GM13976 (cell line): ENCODE measurements at places on chromosomes 11 and 22.

DNA sequence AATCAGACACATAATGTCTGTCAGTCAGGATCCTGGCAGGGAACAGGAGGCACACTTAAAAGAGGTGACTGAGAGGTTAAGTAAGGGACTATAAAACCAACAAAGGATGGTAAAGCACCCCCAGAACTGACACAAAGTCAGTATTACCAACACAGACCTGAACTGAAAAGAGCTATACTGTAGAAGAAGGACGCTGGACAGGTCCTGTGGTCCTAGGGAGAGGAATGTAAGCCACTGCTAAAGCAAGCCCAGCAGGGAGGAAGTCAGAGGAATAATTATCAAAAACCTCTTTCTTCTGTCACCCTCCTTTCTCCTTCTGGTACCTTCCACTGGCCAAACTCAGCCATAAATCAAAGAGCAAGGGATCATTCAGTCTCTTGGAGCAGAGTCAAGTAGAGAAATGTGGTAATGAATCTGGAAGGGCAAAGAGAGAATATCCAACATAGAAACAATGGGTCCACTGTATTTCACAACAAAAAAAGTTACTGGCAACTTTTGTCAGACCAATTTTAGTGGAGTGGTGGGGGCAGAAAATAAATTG lies 33.4 kb upstream of the ANGPTL5 start:
- no peak for DNase-seq

DNA sequence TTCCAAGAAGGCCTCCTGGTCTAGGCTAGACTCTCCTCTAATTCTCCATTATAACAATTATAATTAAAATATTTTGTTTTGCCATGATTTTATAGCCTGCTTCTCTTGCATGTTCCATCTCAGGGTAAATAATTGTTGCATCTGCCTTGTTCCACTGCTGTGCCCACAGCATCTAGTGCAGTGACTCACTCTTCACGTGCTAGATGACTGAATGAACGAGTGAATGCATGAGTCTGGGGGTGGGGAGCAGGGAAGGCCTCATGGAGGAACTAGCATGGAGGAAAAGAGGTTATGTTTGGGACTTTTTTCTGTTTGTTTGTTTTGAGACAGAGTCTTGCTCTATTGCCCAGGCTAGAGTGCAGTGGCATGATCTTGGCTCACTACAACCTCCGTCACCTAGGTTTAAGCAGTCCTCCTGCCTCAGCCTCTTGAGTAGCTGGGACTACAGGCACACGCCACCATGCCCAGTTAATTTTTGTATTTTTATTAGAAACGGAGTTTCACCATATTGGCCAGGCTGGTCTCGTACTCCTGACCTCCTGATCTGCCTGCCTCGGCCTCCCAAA lies 5.2 kb upstream of the OAF start:
- DNase-seq: no peak

DNA sequence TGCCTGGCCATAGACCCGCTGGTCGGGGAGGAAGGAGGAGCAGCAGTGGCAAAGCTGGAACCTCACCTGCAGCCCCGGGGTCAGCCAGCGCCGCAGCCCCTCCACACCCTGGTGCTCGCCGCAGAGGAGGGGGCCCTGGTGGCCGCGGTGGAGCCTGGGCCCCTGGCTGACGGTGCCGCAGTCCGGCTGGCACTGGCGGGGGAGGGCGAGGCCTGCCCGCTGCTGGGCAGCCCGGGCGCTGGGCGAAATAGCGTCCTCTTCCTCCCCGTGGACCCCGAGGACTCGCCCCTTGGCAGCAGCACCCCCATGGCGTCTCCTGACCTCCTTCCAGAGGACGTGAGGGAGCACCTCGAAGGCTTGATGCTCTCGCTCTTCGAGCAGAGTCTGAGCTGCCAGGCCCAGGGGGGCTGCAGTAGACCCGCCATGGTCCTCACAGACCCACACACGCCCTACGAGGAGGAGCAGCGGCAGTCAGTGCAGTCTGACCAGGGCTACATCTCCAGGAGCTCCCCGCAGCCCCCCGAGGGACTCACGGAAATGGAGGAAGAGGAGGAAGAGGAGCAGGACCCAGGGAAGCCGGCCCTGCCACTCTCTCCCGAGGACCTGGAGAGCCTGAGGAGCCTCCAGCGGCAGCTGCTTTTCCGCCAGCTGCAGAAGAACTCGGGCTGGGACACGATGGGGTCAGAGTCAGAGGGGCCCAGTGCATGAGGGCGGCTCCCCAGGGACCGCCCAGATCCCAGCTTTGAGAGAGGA lies 11.9 kb downstream of the TMEM121B start:
- DNase-seq: peak; percentile 27

- DNase-seq: no peak
Observed at GRCh38 chr11:95968585-95968984, 44.7 kb upstream of the MTMR2 start.

DNA sequence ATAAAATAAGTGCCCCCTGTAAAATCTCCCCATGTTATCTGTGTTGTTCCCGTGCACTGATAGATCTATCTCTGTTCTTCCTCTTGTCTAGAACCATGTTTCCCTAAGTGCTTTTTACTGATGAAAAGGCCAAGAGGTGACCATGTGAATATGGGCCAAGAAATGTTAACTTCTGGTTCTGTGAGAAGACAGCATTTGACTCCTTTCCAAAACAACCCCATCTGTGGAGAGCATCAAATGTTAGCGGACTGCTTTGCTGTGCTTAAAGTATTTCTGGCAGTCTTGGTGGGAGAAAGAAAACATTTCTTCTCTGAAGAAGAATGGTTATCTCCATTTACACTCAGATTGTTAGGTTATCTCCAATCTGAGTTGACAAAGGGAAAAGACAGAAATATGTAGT lies 58.6 kb upstream of the GUCY1A2 start:
- no peak for DNase-seq

- no peak for DNase-seq
Observed at GRCh38 chr11:100922121-100922520, 207.5 kb downstream of the PGR start.

- no peak for DNase-seq
Observed at GRCh38 chr11:36436064-36436463, 74.0 kb downstream of the TRAF6 start.

- DNase-seq: no peak
Observed at GRCh38 chr11:47051217-47051616, 114.7 kb downstream of the CSTPP1 start.

GRCh38 chr11:128886406-128887124 lies 4.6 kb upstream of the KCNJ5 start:
- no peak for DNase-seq

DNA sequence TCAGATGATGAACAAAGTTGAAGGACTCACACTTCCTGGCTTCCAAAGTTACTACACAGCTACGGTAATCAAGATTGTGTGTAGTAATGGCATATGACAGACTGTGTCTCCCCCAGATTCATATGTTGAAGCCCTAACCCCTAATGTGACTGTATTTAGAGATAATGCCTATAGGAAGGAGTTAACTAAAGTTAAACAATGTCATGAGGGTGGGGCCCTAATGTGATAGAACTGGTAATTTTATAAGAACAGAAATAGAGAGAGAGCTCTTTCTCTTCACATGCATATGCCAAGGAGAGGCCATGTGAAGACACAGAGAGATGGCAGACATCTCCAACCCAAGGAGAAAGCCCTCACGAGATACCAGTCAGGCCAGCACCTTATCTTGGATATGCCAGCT lies 8.0 kb downstream of the AAMDC start:
- DNase-seq: no peak

GRCh38 chr11:115242982-115243381 lies 261.2 kb downstream of the CADM1 start:
- no peak for DNase-seq

DNA sequence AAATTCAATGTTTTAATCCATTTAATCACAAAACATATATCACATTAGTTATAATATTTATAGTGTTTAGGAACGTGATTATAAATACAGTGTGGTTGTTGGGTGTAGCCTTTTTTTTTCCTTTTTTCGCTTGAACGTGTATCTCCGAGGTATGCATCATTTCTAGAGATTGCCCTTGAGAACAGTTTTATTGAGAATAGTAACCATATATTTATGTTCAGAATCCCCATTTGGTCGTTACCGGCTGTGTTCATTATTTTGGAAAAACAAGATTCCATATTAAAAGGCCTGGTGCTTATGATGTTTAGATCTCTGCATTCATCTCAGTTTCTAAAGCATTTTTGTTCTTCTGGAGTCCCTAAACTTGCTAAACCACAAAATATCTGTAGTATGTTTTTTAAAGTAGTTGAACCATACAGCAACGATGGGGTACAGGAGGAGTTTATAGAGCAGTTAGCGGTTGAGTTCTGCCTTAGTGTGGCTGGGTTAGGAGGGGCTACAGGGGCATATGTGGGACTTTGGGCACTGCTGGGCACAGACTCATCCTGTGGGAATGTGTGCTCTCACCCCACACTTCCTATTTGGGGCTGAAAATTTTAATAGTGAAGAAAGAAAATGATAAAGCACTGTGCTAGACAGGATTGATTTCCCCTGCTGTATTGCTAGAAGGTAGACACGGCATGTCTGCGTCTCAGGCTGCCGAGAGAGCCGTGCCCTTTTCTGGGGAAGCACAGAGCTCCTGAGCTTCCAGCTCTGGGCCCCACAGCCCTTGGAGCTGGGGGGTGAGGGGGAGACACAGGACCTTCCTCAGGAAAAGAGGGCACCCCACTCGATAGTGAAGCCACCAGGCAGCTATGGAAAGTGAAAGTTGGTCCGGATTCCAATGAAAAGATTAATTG lies 81.5 kb upstream of the PPARA start:
- DNase-seq: no peak

GRCh38 chr11:35332524-35332923 lies 86.8 kb downstream of the SLC1A2 start:
- no peak for DNase-seq

DNA sequence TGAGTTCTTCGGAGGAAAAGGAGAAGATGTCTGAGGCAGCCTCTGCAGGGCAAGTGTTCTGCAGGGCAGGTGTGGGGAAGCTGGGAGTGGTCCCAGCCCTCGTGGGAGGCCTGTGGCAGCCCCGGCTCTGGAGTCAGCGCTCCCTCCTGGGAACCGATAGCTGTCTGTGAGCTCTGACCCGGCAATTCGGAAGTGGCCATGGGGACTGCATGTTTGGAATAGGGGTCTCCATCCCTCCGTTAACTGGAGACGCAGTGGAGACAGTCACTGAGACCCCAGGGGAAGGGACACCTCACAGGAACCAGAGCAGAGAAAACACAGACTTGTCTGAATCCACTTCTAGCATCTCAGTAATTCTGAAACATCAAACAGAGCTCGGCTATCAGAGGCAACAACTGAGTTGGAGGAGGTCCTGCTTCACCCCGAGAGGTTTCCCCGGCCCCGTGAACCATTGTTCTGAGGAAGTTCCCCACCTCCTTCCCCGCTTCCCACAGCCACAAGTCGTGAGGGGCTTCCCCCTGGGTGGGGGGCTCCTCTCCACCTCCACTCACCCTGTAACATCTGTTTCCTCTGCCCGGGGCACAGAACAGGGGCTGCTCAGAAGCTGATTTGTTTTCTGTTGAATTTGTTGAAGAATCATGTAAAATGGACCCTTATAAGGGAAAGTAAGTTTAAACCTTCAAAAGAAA lies 99.6 kb downstream of the BRD1 start:
- no peak for DNase-seq

DNA sequence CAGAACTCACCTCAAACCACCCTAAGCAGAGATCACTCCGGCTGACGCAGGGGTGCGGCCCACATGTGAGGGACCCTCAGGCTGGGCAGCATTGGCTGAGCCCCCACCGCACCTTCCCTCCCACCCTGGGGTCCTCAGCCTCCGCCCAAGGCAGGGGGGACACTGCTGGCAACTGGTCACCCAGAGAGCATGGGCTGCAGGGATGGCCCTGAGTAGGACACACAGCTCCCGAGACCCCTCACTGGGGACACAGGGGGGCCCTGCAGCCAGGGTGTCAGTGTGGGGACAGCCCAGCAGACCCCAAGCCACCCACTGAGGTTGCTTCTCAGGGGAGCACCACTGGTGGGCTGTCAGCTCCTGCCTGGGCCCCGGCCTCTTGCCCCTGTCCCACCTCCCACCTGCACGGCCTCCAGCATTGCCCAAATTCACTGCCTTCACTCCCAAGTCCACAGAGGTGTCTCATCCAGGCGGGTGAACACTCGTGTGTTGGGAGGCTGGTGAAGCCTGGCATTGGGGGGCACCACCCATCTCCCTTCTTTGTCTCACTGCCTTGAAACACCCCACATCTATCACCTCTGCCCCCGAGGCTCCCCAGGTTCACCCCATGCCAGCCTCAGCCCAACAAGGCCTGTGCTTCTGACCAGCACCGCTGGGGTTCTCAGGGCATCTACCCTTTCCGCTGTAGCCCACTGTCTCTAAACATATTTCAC lies 4.7 kb downstream of the C11orf21 start:
- DNase-seq: no peak

DNA sequence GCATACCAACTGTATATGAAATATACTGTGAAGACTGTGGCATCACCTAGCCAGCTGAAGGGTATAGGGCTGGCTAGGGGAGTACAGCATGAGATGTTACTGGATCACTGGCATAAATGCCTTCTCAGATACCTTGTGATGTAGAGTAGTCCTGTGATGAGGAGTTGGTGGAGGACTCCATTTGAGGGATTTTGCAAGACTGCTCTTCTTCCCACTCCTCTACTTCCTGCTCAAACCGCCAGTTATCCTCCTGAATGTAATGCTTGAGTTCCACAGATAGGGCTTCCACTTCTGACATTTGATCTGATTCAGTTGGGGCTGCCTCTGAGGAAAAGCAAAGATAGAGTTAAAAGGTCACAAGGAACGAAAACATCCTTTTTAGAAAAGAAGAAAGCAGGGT lies 29.3 kb downstream of the CLDN25 start:
- no peak for DNase-seq

- DNase-seq: no peak
Observed at GRCh38 chr11:77592727-77593126, 3.0 kb downstream of the AQP11 start.

- DNase-seq: no peak
Observed at GRCh38 chr11:11558826-11559225, 63.0 kb downstream of the GALNT18 start.

GRCh38 chr22:27784120-27784475 lies 17.5 kb downstream of the MN1 start:
- no peak for DNase-seq

DNA sequence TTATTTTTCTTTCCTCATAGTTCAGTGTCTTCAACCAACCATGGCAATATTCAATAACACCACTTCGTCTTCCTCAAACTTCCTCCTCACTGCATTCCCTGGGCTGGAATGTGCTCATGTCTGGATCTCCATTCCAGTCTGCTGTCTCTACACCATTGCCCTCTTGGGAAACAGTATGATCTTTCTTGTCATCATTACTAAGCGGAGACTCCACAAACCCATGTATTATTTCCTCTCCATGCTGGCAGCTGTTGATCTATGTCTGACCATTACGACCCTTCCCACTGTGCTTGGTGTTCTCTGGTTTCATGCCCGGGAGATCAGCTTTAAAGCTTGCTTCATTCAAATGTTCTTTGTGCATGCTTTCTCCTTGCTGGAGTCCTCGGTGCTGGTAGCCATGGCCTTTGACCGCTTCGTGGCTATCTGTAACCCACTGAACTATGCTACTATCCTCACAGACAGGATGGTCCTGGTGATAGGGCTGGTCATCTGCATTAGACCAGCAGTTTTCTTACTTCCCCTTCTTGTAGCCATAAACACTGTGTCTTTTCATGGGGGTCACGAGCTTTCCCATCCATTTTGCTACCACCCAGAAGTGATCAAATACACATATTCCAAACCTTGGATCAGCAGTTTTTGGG lies at the start of gene OR51T1:
OR51T1 (plus strand) TSS at position 41 of the 641 bp plus-strand sequence; CDS start at position 41, 0 bp downstream.
- DNase-seq: no peak

- no peak for DNase-seq
Observed at GRCh38 chr11:36868380-36868779, 270.3 kb upstream of the RAG2 start.

GRCh38 chr22:50678218-50678650 lies 5.6 kb downstream of the SHANK3 start:
- DNase-seq: no peak
